ENCODE measurements at places on chromosomes 12 and 14. TPM values are rescaled to one million over a fixed set of nuclear protein-coding genes. Genes with fewer than 3 reads are reported as not detected.

Gene ZBTB25
- 15.5 TPM for total RNA-seq

Gene BCAT1
- total RNA-seq = 3.5 TPM

Gene RIPK3
- total RNA-seq = 3.1 TPM

Gene STAT2
- total RNA-seq = 150 TPM

Gene FGD4
- total RNA-seq = 28.5 TPM

Gene UBE2N
- total RNA-seq = 94.8 TPM

Gene RIMBP2
- not detected for total RNA-seq

Gene KRT77
- not detected for total RNA-seq

Gene OASL
- total RNA-seq = 0.79 TPM

Gene PRICKLE1
- 39.2 TPM for total RNA-seq

Gene CPM
- 2.0 TPM for total RNA-seq

Gene CIROP
- not detected for total RNA-seq

Gene C12orf56
- not detected for total RNA-seq

Gene ST8SIA1
- total RNA-seq = 0.61 TPM

Gene STAB2
- total RNA-seq = not detected

Gene SLC16A7
- 101 TPM for total RNA-seq

Gene RNASE4
- 5.3 TPM for total RNA-seq

Gene MYO1H
- total RNA-seq = 1.00 TPM

Gene GNB3
- 12.4 TPM for total RNA-seq

Gene LTBP2
- 23.6 TPM for total RNA-seq
